ENCODE measurements at places on chromosomes 1 and 21.

GRCh38 chr1:222865718-222866117 is 50.9 kb downstream of the DISP1 start:
- no peak for DNase-seq

DNA sequence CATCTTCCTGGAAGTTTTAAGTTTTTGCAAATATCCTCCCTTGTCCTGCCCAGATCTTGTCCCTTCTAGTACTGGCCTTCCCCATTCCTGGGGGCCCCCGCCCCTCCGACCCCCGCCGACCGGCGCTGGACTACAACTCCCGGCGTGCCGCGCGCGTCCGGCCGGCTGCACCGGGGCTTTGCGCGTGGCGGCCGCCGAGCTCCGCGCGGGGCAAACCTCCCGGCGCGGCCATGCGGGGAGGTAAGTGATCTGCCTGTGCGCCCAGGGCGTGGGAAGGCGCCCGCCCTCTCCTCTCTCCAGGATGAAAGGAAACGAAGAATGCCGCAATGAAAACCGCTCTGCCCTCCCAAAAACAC is 3.2 kb upstream of the SAMD13 start:
- DNase-seq, result no peak

GRCh38 chr1:33292726-33293340 is 28.1 kb downstream of the A3GALT2 start:
- no peak for DNase-seq

DNA sequence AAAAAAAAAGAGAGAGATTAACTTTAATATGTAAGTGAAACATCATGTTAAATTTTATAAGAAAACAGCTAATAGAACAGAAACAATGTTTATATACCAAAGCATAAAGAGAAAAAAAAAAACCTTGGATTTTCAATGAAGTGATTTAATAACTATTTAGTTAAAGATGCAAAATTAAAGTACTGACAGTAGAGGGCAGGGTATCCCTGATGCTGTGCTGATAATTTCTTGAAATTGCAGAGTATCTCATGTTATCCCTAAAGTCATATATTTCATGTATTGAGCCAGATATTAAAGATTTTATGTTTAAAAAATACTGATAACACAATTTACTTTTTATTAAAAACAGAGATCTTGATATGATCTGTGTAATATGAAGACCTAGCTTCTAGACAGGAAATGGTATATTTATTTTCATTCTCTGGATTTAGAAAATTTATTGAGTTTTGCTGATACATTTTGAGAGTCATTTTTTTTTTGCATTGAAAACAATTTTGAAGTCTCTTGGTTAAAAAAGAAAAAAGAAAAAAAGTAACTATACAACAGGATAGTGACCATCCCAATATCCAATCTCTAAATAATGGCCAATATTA is 273.2 kb downstream of the USP25 start:
- no peak for DNase-seq

- no peak for DNase-seq
These were observed 5.6 kb downstream of the ZBTB8B start for GRCh38 chr1:32470431-32470830.

DNA sequence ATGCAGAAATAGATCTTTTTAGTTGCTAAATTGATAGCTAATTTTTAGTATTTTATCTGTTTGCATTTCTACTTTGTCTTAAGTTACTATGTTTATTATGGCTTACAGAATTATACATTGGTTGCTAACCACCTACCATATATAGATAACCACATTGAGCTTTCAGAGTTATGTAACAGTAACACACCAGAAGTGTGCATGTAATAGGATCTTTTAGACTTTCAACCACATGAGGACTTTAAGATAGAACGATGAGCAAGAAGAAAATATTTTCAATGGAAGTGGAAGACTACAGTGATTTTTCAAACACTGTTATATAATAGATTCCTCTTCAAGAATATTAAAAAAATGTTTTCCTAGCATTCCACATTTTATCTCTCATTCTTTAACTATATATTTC is 28.8 kb downstream of the TOR1AIP1 start:
- DNase-seq, result no peak

DNA sequence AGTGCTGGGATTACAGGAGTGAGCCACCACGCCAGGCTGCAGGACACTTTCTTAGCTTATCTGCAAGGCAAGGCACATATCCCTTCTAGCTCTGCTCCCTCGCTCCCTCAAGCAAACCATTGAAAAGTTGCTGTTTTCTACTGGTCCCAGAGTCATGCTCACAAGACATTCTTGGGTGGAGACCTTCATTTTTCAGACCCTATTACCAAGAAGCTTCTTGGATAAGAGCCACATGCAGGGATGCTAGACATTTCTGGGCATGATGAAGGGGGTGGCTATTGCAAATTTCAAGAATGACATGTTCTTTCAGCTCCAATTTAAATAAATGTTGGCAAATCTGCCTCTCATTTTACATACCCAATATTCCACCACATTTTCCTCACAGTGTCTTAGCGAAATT is 33.9 kb downstream of the CAPN9 start:
- DNase-seq, result no peak

DNA sequence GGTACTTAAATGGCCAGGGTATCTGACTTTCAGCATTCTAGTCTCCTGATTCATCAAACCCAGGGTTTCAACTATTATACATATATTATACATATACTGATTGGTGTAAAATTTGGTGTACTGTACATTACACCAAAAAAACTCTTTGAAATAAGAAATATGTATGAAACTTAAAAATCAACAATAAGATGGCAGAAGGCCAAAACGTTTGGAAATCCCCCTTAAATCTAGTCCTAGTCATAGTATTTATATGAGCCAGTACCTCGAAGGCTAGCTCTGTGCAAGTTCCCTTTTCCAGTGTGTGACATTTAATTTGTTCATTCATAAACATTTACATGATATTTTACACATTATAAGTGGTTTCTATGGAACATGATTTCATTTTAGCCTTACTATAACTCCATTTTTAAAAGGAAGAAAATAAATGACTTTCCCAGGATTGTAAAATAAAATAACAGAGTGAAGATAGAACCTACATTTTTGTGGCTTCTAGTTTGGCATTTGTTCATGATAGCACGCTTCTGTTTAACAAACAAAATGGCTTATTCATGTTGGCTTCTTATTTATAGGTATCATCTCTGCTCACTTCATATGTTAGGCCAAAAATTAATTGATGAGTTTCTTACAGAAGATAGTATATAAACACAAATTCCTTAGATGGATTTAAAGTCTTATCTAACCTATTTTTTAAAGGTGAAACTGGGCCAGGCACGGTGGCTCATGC is 18.8 kb upstream of the ZNF281 start:
- DNase-seq, result no peak

- DNase-seq, result no peak
These were observed 3.1 kb upstream of the YRDC start for GRCh38 chr1:37811027-37811655.

- DNase-seq, result no peak
These were observed 24.2 kb upstream of the TBX15 start for GRCh38 chr1:119012383-119012782.

GRCh38 chr1:100557606-100557953 is 19.6 kb downstream of the GPR88 start:
- no peak for DNase-seq

DNA sequence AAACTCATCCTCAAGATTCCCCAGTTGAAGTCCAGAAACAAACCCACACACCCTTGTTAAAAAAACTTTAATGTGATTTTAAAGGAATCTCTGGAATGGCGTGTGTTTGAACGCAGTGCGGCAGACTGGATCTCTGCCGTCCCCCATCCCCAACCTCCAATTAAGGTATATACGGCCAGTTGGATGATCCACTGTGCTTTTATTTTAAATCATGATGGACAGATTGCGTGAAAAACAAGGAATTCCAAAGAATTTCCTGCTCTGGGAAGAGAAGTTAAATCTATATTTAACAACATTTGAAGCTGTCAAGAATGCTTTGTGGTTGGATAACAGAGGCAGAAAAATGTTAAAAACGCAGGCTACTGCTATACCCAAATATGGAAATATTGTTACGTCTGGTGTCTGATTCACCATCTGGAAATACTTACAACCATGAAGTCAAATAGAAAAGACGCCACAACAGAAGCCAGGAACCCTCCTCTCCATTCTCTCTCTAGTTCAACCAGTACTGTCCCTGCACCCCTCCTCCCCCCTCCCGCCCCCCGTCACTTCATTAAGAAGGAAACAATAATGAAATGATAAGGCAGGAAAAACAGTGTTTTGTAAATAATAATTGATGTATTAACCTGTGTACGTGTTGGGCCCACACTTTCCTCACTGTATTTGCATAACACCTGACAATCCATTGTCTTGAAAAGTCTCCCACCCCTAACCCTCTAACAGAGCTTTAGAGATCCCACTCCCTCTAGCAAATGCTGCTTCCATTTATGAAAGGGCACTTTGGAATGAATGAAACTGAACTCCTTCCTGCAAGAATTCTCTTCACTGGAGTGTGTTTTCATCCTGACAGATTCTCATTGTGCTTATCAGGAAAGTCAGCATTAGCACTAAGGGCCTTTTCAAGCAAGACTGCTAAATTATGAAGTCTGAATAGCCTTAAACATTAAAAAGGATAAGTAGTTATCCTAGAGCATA is 2.0 kb upstream of the CCN1 start:
- DNase-seq, result no peak

DNA sequence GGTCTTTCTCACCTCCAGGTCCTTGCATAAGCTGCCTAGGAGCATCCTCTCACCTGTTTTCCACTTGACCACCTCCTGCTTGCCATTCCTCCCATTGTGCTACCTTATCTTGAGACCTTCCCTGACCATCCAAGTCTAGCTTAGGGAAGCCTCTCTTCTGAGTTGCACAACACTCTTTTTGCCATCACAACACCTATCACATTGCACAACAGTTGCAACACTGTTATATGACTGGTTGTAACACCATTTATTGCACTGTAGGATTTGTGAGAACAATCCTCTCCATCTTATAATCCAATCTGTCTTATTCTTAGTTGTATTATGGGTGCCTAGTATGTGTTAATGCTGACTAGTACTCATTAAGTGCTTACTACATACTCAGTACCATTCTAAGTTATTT is 488.7 kb downstream of the OMA1 start:
- DNase-seq, result no peak

DNA sequence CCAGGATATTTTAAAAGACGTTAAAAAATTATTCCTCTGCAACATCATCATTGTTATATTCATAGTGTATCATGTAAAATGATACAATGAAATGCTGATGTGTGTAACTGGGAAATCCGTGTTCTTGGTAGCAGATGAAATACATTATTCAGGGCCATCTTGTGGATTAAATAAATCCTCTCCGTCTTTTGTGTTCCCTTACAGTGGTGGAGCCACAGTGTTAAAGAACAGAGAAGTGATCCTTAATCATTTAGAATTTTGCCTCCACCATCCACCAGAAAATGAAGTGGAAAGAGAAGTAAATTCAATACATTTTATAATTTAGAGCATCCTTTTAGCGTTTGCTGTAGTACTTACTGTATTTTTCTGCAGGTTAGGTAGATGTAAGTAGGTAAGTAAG is 1.3 kb downstream of the DYRK3 start:
- DNase-seq, result no peak

- DNase-seq, result no peak
These were observed 52.8 kb downstream of the TNFSF18 start for GRCh38 chr1:172997941-172998361.

- DNase-seq, result no peak
These were observed 145.1 kb downstream of the NPHP4 start for GRCh38 chr1:5847013-5847659.

GRCh38 chr1:228647523-228648444 is 87.5 kb upstream of the RHOU start:
- DNase-seq, result no peak

All from stimulated activated CD4-positive, alpha-beta T cell treated with anti-CD3 and anti-CD28 coated beads, Interleukin-12 subunit alpha, Interleukin-12 subunit beta, amount 100 ng/mL, for 24 hours (primary cell).